ENCODE measurements at places on chromosomes 4 and X.

DNA sequence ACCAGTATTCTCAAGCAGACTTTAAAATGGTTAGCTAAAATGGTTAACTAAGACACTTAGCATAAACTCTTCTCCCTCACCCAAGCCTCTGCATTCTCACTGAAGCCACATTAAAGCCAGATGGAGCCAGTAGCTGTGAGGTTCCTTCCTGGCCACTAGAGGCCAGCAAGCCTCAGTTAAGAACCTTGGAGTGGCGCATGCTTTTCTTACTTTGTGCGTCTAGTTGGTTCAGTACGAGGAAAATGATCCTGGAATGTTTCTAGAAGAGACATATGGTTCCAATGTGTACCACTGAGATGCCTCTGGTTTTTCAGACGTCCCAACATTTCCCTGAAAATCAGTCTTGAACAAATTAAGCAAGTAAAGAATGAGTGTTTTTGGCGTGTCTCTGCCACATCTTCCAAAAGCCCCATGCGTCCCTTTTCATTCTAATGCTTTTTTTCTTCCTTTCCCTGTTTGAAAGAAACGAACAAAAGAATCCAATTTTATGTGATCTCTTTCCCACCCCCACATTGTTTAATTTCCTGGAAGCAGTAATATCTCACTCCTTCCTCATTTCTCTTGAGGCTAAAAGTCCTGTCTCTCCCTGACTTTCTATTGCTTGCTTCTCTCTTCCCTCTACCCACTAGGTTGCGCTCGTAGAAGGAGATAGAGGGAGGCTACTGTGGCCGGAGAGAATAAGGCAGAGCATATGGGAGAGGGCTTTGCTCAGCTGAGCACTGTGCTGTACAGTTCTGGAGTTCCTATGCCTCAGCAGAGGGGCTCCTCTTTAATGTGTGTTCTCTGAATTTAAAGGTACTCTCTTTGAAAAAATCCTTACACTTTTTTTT lies 82.9 kb upstream of the TAB3 start:
- DNase-seq, result no peak

- DNase-seq, result peak; percentile 20
Measured at GRCh38 chr4:14196131-14196530, 568.6 kb upstream of the BOD1L1 start.

- no peak for DNase-seq
Measured at GRCh38 chr4:15568821-15569220, 86.3 kb downstream of the FBXL5 start.

- DNase-seq, result no peak
Measured at GRCh38 chr4:117328333-117328732, 243.0 kb upstream of the TRAM1L1 start.

- no peak for DNase-seq
Measured at GRCh38 chrX:151397741-151398070, 700 bp downstream of the VMA21 start.

GRCh38 chrX:96615448-96615847 lies 69.2 kb upstream of the DIAPH2 start:
- DNase-seq, result no peak

DNA sequence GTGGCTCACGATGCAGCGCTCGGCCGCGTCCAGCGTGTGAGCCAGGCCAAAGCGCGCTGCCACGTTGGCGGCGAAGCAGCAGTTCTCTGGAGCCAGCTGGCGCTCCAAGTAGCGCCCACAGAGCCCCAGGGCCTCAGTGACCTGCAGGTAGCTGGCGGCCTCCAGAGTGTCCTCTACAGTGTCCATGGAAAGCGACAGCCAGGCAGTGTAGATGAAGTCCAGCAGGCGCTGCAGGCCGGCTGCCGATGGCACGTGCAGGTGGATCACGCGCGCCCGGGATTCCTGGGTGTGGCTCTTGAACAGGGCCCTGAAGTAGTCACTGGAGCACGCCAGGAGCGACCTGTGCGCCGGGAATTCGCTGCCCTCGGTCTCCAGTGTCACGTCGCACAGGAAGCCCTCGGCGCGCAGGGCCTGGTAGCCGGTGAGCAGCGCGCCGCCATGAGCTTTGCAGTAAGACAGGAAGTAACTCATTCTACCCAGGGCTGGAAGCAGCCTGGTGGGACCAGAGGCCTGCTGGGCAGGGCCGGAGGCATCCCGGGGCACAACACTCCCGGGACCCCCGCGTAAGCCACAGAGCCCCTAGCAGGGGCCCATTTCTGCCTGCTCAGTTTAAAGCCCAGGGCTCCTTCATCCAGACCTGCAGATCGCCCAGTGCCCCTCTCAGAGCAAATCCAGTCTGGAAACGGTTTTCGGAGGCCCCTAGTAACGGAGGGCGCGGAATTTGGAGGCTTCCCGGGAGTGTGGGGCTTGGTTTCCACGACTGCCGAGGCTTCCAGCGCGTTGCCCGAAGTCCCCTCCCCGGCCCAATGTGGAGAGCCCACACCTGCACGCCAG lies 595 bp downstream of the KLHL34 start:
- DNase-seq, result no peak

DNA sequence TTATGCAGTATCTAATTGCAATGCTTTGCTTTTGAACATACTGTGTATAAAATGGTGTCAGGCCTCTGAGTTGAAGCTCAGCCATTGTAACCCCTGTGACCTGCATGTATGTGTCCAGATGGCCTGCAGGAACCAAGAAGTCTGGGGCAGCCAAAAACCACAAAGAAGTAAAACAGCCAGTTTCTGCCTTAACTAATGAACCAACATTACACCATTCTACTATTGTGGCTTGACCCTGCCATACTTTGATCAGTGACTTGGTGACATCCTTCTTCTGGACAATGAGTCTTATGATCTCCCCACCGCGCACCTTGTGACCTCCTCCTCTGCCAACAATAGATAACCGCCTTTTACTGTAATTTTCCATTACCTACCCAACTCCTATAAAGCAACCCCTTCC lies 131.6 kb downstream of the CBLL2 start:
- DNase-seq, result no peak

- DNase-seq, result no peak
Measured at GRCh38 chr4:25811841-25812240, 50.9 kb downstream of the SEL1L3 start.

- DNase-seq, result no peak
Measured at GRCh38 chr4:6692806-6693205, 872 bp upstream of the S100P start.

DNA sequence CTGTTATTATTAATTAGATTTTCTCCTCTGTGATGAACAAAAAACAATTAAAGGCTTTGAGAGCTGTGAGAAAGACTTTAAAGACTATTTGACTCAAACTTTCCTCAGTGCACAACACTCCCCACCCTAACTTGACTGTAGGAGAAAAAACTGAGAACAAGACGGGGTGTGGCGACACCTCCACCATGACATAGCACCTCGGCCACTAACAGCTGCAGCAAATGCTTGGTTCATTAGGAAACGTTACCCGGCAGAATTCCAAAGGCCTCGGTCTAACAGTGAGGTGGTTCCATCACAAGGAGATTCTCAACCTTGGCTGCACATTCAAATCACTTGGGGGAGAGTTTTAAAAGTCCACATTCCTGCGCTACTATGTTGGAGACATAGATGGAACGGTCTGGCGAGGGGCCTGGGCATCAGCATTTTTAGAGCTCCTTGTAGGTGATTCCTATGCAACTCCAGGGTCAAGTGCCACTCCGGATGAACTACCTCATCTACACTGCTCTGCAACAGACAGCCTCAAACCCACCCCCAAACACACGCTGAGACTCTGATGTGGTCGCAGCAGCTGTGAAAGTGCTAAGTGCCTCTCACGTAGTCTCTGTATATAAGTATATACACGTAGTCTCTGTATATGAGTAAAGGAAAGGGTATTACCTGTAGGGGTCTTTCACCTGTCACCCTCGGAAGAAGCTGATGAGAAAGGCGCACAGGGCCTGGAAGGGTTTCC lies 1.0 kb downstream of the FGFBP2 start:
- no peak for DNase-seq

DNA sequence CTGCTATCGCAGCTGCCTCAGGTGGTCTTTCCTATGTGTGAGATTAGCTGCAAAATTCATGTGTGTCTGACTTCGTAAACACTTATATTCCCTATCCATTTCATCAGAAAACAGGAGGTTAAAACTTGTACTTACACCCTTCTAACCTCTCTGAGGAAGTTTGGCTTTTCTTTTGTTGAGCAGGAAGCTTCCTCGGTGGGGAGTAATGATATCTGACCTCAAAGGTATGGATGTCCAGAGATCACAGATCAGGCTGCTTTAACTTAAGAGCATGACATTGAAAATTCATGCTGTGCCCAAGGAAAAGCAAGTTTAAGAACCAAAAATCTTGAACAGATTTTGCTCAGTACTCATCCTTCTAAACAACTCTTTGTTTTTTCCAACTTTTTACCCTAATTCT lies 429.1 kb downstream of the STIM2 start:
- no peak for DNase-seq

DNA sequence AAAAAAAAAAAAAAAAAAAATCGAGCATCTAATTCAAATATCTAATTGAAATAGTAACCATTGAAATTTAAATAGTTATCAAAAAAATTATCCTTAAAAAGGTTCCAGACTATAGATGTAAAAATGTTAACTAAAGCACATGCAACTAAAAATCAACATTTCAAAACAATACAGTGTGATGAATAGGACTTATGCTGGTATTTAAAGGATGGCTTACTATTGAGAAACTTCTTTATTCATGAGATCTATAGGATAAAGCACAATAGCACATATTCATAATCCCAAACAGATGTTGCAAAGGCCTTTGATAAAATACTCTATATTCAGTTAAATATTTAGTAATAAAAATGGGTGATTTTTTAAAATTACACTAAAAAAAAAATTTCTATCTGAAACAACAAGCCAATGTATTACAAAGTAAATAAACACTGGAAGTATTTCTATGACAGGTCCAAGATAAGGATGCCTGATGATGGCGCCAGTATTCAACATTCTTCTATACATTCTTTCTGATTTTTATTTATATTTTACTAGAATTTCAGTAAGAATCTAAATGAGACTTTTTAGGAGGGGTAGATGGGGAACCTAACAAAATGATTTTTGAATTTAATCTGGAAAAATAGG lies 26.3 kb downstream of the DCLK2 start:
- no peak for DNase-seq

- DNase-seq, result no peak
Measured at GRCh38 chr4:138161351-138161750, 80.8 kb downstream of the SLC7A11 start.

- DNase-seq, result no peak
Measured at GRCh38 chr4:108649863-108650211, 562 bp upstream of the OSTC start.

DNA sequence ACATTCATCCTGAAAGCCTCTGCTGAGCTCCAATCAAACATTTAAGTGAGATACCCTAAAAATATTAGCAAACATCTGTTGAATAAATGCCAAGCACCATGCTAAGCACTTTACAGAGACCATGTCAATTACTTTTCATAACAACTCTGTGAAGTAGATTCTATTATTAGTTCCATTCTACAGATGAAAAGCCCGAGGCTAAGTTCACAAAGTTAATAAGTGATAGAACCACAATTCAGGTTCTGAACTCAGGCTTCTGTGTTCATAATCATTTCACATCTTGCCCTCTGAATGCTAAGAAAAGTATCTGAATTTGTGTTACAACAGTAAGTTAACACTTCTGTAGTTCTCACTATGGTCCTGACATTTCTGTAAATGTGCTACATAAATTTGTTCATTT lies 27.4 kb downstream of the SEL1L3 start:
- no peak for DNase-seq

DNA sequence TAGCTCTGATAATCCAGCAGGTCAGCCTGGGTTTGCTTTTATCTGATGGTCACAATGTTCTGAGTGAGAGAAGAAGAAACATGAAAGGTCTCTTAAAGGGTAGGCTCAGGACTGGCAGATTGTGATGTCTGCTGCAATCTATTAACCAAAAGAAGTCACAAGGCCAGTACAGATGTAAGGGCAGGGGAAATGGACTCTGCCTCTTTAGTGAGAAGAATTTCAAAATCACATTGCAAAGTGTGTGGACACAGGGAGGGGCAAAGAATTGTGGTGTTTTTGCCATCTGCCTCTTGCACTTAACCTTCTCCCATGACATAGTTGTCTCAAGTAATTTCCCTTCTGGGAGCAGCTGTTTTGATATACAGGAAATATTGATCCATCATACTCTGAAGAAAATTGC lies 40.9 kb downstream of the IL1RAPL1 start:
- DNase-seq, result no peak

DNA sequence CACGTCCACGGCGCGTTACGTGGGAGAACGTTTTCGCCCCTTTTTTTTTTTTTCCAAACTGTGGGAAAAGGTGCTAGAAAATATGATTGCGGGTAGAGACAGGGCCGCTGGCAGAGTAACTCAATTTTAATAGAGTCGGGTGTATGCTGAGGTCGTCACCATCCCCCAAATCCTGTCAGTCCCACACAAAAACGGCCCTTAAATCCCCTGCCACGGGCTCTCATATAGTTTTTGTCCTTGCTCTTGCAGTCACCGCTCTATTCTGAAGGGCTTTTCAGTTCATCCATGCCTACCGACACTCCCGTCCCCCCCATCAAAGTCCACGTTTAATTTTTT lies 796 bp upstream of the MED14 start:
- DNase-seq, result no peak

- no peak for DNase-seq
Measured at GRCh38 chr4:152462695-152463094, 73.2 kb downstream of the FBXW7 start.

DNA sequence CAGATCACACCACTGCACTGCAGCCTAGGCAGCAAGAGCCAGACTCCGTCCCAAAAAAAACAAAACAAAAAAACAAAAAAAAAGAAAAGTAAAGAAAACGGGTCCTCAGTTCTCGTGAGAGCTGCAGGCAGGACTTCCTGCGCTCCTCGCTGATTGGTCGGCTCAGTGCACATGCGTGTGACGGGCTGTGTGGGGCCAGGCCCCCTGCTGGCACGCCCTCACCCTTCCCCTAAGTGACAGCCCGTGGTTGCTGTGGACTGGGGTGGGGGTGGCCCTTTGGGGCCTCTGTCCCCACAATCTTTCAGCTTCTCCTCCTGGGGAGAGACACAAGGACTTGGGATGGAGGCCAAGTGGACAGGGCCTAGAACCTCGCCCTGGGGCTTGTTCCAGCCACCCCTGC lies at the start of gene FAM9B:
TSS of gene FAM9B (minus strand) at position 139 of the 400 bp plus-strand sequence. CDS start 1,141 bp downstream, outside the sequence.
- DNase-seq, result no peak

GRCh38 chr4:185202984-185203485 lies 765 bp downstream of the CFAP97 start:
- no peak for DNase-seq

DNA sequence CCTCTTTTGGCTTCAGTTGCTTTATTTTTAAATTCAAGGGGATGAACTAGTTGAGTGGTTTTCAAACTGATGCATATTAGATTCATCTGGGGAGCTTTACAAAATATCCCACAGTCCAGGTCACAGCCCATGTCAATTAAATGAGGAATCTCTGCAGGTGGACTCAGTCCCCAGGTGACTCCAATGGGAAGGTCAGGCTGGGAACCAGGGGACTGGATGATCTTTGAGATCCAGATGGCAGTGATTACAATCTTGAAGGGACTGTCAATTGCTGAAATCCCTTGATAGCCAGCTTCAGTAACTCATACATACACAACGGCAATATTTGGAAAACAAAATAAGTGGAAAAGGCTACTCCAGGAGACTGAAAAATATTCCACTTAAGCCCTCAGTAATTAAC lies 7.0 kb downstream of the ADH1B start:
- DNase-seq, result no peak

GRCh38 chrX:40173143-40174000 lies 75.6 kb upstream of the BCOR start:
- no peak for DNase-seq

Data from ovary (tissue), 10 donors.